ENCODE measurements at places on chromosomes 11 and 22.
A peak's percentile ranks its signal among the peaks of the same experiment; 100 is the strongest.

- peaks cover 46% of the 10 kb centered on the region for H3K36me3 ChIP-seq
- peaks cover 27% of the 10 kb centered on the region for H3K4me1 ChIP-seq
- no peak for DNase-seq
- no peaks in the 10 kb centered on the region for H3K27me3 ChIP-seq
These were observed 6.6 kb upstream of the MCM5 start for GRCh38 chr22:35393116-35394010.

GRCh38 chr11:69873166-69874077 lies 54.2 kb upstream of the FGF3 start:
- no peaks in the 10 kb centered on the region for H3K36me3 ChIP-seq
- no peak overlapping the region for H3K27ac ChIP-seq
- no peaks in the 10 kb centered on the region for H3K27me3 ChIP-seq
- no peaks in the 10 kb centered on the region for H3K4me1 ChIP-seq
- no peak overlapping the region for H3K4me3 ChIP-seq

DNA sequence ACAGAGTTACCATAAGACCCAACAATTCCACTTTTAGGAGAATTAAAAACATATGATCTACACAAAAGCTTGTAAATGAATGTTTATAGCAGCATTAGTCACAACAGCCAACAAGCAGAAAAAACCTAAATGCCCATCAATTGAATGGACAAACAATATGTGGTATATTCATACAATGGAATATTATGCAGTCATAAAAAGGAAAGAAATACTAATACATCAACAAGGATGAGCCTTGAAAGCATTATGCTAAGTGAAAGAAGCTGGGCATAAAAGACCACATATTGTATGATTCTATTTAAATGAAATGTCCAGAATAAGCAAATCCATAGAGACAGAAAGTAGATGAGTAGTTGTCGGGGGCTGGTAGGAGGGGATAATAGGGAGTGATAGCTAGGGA lies 5.0 kb downstream of the MPZL2 start:
- peaks cover 5% of the 10 kb centered on the region for H3K36me3 ChIP-seq
- peaks cover 24% of the 10 kb centered on the region for H3K4me1 ChIP-seq
- DNase-seq: no peak
- H3K27ac ChIP-seq: no peak overlapping the region

DNA sequence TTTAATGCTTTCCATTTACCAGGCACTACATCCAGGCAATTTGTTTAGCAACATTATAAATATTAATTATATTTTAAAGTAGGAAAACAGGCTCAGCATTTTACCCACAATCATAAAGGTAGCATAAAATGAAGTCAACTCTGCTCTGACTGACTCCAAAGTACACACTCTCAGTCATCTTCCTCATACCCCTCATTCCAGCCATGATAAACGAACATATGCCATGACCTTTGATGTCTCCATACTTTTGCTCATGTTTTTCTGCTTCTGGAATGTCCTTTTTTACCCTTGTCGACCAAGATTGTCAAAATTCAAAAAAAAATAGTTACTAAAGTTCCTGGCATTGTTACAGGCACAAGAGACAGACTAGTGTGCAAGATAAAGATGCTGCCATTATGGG lies 77.7 kb upstream of the SOX6 start:
- H3K27me3 ChIP-seq: no peaks in the 10 kb centered on the region
- H3K4me1 ChIP-seq: no peaks in the 10 kb centered on the region
- no peak overlapping the region for H3K27ac ChIP-seq
- H3K36me3 ChIP-seq: no peaks in the 10 kb centered on the region
- DNase-seq: no peak
- no peak overlapping the region for H3K4me3 ChIP-seq

GRCh38 chr22:30287648-30288418 lies 1.5 kb downstream of the CASTOR1 start:
- peak overlapping the region; percentile 82 for H3K4me3 ChIP-seq
- H3K36me3 ChIP-seq: peaks cover 20% of the 10 kb centered on the region
- peaks cover 34% of the 10 kb centered on the region for H3K4me1 ChIP-seq

DNA sequence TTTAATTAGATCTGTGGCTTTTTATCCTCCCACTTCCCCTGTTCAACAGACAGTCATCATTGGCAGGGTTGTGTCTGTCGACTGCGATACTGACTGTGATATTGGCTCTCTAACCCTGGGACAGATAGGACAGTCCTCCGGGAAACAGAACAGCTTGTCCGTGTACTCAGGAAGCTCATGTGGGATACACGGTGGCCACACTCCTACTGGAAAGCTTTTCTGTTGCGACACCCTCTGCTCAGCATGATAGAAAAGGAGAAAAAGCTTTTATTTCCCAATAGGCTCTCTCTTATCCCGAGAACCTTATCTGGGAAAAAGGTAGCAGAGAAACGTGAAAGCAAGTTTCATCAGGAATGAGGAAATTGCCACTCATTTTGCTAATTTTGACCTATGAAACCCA lies 60.4 kb upstream of the HSPA8 start:
- H3K27me3 ChIP-seq: no peaks in the 10 kb centered on the region
- no peak for DNase-seq
- no peak overlapping the region for H3K27ac ChIP-seq
- H3K4me3 ChIP-seq: no peak overlapping the region

GRCh38 chr11:120022617-120023016 lies 115.3 kb downstream of the TRIM29 start:
- H3K4me3 ChIP-seq: no peak overlapping the region
- no peaks in the 10 kb centered on the region for H3K36me3 ChIP-seq
- H3K4me1 ChIP-seq: no peaks in the 10 kb centered on the region
- H3K27ac ChIP-seq: no peak overlapping the region
- DNase-seq: no peak
- H3K27me3 ChIP-seq: no peaks in the 10 kb centered on the region

GRCh38 chr22:19565382-19566278 lies 41.4 kb upstream of the CLDN5 start:
- peak overlapping the region; percentile 34 for H3K27ac ChIP-seq
- no peaks in the 10 kb centered on the region for H3K36me3 ChIP-seq
- H3K4me1 ChIP-seq: peaks cover 11% of the 10 kb centered on the region
